ENCODE measurements at places on chromosomes 1 and 21. TPM values are rescaled to one million over a fixed set of nuclear protein-coding genes. Genes with fewer than 3 reads are reported as not detected.

The STYXL2 gene
- polyA plus RNA-seq: not detected

The FCRLB gene
- 0.34 TPM for polyA plus RNA-seq

The TDRD5 gene
- 0.57 TPM for polyA plus RNA-seq

The CNR2 gene
- 0.10 TPM for polyA plus RNA-seq

The BSND gene
- not detected for polyA plus RNA-seq

The PCP4L1 gene
- polyA plus RNA-seq: not detected

The C1orf185 gene
- polyA plus RNA-seq: not detected

The ACTN2 gene
- polyA plus RNA-seq: 2.7 TPM

The LCE1E gene
- polyA plus RNA-seq: not detected

The FAM43B gene
- 0.27 TPM for polyA plus RNA-seq

The IVL gene
- 0.03 TPM for polyA plus RNA-seq

The KRTAP19-1 gene
- not detected for polyA plus RNA-seq

The KIAA0040 gene
- polyA plus RNA-seq: 10.9 TPM

The AJAP1 gene
- polyA plus RNA-seq: 0.13 TPM

All from small intestine (tissue), 16 donors.